ENCODE measurements at places on chromosomes 6 and 20.

DNA sequence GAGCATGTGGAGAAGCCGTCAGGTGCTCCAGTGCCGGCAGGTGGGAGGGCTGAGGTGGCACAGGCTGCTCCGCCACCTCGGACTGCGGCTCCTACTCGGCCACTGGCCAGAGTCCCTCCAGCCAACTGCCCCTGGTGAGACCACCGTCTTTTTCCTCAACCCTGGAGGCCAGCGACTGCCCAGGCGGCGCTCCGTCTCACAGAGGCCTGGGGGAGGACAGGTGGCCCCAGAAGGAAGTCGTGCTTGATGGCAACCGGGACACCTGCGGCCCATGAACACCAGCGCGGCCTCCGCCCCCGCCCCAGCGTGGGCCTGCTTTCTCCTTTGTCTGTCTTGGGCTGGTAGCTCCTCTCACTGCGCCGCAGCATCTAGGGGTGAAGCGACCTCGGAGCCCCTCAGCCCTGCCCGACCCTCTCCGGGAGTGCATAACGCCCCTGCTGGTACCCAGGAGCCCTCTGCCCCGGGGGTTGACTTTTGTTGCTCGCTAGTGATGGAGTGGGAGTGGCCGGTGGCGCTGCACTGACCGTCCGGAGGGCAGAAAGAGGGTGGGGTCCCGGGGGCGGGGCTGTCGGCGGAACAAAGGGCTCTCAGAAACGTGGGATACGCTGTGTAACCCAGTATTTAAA lies 706 bp upstream of the TUBB2B start:
- no peak for DNase-seq

DNA sequence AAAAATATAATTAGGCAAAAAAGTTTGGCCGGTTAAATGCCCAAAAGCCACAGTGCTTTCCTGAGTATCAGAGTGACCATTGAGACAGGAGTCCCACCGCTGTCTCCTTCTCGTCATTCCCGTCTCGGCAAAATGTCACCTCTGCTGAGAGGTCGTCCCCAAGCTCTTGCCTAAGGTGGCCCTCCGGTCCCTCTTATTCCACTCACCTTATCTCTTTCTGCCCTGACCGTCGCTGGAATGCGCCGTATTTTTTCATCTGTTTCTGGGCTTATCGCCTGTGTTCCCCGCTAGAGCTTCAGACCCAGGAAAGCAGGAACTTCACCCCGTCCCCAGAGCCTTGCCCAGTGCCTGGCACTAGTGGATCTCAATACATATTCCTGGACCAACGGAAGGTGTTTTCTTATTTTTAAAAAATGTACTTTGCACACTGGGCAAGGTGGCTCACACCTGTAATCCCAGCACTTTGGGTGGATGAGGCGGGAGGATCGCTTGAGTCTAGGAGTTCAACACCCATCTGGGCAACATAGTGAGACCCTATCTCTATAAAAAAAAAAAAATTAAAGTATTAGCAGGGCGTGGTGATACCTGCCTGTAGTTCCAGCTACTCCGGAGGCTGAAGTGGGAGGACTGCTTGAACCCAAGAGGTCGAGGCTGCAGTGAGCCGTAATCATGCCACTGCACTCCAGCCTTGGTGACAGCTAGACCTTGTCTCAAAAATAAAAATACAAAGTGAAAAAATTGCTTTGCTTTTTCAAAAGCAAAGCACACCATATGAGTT lies 122.8 kb upstream of the PTPN1 start:
- DNase-seq = no peak

- no peak for DNase-seq
Observed at GRCh38 chr6:165877192-165877591, 214.2 kb upstream of the PDE10A start.

GRCh38 chr20:20712474-20713243 lies at the start of gene RALGAPA2:
RALGAPA2 (minus strand) TSS chr20:20712644; CDS start chr20:20712480, 164 bp downstream.
- DNase-seq = peak; percentile 95

DNA sequence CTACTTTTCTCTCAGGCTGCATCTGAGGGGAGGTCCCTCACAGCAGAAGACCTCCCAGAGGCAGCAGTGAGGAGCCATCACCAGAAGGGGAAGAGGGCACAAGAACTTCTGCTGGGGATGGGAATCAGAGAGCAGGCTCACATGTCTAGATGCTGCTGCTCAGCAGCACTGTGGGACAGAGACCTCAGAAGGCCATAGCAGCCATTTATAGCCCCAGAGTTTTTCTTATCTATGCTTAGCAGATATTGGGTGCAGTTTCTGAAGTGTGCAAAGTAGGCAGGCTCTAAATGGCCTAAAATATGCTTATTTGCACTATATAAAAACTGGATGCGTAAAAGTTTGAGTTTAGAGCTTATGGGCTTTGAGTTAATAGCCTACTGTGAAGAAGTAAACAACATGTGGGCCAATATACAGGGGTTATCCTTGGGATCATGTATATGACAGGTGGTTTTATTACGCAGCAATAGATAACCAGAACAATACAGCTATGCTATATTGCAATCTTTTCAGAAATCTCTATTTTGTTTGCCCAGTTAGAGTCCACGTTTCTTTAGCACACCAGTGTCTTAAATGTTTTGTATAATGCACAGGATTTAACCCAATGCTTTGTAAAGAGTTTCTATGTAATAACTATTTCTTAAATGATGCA lies 60.2 kb upstream of the TMEM244 start:
- no peak for DNase-seq

GRCh38 chr6:127343809-127344659 lies 625 bp upstream of the ECHDC1 start:
- no peak for DNase-seq

- no peak for DNase-seq
Observed at GRCh38 chr20:25580711-25581110, 4.6 kb downstream of the NINL start.

DNA sequence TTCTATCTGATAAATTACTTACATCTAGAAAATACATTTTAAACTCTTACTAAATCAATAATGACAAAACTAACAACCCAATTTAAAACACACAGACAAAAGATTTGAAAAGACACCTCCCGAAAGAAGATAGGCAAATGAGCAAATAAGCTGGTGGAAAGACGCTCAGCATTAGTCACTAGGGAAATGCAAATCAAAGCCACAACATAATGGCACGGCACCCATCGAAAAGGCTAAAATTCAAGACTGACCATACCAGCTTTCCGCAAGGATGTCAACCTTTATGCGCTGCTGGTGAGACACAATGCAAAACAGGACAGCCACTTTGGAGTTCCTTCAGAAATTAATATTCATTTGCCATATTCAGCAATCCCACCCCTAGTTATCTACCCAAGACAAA lies 25.9 kb downstream of the TAF4 start:
- no peak for DNase-seq
